NCI-H1417 (cell line): ENCODE measurements at places on chromosomes 1 and 21.

- no peak for DNase-seq
These were observed 19.2 kb upstream of the IFI44L start for GRCh38 chr1:78601068-78601467.

- no peak for DNase-seq
These were observed 20.1 kb downstream of the YTHDF2 start for GRCh38 chr1:28756846-28757245.

GRCh38 chr1:1435106-1435903, at the start of gene VWA1:
VWA1 (plus strand) TSS chr1:1435690; CDS start chr1:1435749, 59 bp downstream.
- DNase-seq, result peak; percentile 54

DNA sequence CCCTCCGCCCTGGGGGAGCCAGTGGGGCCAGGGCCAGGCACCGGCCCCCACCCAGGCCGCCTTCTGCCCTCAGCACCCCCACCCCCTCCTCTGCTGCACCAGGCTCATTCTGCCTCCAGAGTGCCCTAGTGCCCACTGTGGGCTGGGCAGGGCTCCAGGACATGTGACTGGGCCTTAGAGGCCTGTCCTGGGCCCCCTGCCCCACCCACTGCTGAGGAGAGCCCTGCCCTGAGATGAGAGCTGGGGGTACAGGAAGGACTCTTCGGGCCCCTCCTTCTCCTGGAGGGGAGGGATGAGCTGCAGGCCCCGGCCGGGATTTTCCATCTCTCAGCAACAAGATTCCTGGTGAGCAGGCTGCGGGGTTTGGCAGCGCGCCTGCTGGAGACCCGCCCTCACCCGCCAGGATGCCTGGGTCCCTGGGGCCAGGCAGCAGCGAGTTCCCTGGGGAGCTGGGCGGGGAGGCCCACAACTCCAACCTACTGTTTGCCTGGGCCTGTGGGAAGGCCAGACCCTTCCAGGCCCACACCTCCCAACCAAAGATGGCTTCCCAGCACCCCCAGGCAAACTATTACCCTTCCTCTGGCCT, 14.0 kb downstream of the AHDC1 start:
- DNase-seq, result no peak

DNA sequence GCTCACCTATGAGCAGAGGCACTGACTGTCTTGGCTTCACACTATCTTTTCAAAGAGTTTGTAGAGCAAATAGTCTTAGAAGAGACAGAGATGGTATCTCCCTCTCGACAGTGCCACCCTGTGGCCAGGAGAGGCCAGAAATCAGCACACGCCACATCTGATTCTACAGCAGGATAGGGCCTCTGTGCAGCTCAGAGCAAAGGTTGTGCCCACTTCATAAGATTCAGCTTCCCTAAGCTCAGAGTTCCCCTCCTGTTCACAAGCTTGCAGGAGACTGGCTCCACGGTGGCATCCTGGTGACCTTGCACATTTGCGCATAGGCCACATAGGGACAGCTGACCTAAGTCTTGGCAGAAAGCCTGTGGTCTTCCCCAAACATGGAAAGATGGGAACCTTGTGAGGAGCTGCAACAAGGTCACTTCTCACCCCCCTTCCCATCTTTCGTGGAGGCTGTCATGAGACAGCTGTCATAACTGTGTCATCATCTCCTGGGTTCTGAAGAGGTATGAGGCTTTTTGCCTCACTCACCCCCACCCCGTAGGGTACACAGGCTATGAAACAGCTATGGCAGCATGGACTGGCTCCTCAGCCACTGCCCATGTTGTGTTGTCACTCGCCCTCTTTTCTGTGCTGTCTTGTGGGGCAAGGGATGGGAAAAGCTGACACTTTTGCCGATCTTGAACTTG, 3.0 kb downstream of the ITLN2 start:
- DNase-seq, result peak; percentile 14

GRCh38 chr1:241219449-241219848, 137.6 kb downstream of the RGS7 start:
- no peak for DNase-seq

GRCh38 chr1:16009678-16010077, 5.6 kb downstream of the SRARP start:
- DNase-seq, result no peak

GRCh38 chr1:226702318-226702956, 36.6 kb downstream of the ITPKB start:
- DNase-seq, result no peak

GRCh38 chr1:195345149-195345548, 1263.1 kb downstream of the KCNT2 start:
- no peak for DNase-seq

DNA sequence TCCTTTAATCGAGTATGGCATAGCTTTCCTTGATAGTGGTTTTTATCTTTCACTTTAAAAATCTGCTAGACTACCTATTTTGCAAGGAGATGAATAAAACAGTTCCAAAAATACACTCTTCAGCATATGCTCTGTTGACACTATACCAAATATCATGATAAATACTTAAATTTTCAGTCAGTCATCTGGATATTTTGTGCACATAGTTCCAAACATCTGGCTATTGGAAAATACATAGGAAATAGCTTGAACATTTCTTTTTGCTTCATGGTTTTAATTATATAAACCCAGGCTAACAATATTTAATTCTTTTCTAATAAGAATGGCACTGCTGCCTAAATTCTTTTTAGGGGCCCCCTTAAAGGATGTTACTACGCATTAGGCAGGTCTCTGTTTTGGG, 342.1 kb downstream of the NEGR1 start:
- no peak for DNase-seq

GRCh38 chr1:241837901-241838300, 10.1 kb upstream of the EXO1 start:
- no peak for DNase-seq

DNA sequence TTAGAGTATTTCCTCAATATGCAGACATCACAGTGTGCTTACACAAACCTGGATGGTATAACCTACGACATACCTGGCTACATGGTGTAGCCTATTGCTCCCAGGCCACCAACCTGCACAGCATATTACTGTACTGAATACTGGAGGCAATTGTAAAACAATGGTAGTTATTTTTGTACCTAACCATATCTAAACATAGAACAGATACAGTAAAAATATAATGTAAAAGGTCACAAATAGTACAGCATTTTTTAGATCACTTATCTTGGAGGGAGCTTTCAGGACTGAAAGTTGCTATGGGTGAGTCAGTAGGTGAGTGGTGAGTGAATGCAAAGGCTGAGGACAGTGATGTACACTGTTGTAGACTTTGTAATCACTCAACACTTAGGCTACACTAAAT, 492.3 kb downstream of the MRPL39 start:
- no peak for DNase-seq
